ENCODE measurements at places on chromosomes 4 and X.

DNA sequence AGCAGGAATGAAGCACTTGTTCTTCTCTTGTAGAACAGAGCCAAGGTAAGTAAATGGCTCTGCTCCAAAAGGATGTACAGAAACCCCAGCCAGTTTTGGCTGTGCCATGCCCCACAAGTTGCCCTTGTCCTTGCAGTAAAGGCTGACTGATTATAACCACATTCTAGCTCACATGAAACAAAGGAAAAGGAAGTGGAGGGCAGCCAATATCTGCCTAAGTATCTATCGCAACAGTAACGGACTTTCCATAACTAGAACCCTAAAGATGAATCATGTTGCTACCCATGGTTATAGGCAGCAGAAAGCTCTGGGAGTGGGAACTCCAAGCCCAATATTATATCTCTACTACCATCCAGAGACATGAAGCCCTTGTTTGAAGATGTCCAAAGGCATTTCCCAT lies 95.7 kb downstream of the COMMD8 start:
- DNase-seq = no peak

DNA sequence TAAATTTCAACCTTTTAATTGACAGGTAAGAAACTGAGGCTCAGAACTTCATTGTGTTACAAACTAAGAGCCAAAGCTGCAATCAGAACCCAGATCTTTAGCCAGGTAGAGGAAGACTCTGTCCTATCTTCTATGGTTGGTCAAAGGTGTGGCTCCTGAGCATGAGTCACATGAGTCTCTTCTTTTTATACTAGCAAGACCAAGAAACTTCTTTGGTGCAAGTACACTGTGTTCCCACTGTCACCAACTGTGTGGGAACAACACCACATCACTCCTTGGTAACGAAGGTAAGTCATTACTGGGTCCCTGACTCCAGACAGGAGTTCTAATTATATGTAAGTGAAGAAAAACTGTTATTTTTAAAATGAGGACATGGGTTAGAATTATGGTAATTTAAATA lies 290.1 kb downstream of the INPP4B start:
- no peak for DNase-seq

DNA sequence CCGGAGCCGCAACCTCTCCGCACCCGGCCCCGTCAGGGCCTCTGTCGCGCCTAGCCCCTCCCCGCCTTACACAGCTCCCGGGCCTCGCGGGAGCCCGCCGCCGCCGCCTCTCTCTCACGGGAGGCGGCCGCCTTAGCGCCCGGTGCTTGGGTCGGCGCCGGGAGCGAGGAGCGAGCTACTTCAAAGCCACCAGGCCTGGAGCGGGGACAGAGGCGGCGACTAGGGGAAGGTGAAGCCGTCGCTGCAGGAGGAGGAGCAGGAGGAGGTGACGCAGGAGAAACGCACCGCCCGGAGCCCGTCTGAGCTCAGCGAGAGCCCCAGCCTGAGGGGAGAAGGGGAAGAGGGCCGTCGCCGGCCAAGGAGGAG lies 250 bp downstream of the USP9X start:
- no peak for DNase-seq

DNA sequence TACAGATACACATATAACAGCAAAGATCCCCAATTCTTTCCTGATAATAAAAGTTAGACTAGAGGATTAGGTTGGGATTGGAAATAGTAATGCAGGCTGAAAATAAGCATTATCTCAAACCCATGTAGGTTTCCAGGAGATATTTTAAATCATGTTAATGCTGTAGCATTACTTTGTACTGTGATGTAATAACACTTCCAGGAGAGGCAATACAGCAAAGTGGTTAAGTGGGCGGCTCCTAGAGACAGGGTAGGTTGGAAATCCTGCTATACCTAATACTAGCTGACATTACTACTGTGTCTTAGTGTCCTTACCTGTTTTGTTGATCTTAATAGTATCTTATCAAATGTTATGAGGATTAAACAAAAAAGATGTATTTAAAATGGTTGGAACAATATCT lies 9.6 kb downstream of the PAICS start:
- no peak for DNase-seq

- DNase-seq = no peak
Observed at GRCh38 chrX:133645256-133645655, 230.0 kb upstream of the GPC4 start.

GRCh38 chr4:98290511-98290910 lies 29.3 kb downstream of the RAP1GDS1 start:
- DNase-seq = no peak

DNA sequence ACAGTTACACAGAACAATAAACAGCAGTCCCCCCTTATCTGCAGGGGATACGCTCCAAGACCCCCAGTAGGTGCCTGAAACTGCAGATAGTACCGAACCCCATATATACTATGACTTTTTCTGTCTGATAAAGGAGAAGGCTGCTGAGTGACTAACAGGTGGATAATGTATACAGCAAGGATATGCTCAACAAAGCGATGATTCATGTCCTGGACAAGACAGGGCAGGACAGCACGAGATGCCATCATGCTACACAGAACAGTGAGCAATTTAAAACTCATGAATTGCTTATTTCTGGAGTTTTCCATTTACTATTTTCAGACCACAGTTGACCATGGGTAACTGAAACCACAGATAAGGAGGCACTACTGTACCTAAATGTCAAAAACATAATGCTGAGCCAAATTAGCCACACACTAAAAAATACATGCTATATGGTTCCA lies 76.1 kb downstream of the MANBA start:
- DNase-seq = no peak

DNA sequence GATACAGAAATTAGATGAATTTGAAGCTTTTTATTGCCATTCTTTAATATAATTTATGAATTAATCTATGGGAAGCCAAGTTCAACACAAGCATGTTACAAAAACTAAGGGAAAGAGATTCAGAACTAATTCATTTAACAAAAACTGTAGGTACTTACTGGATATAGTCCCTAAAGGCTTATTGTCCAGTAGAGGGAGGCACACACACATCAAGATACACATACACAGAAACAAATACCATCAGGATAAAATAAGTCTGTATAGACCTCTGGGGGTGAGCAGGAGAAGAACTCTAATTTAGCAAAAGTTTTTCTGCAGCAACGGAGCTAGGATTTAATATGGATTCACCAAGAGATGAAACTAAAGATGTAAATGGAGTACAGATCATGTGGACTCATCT lies 83.0 kb upstream of the IL13RA1 start:
- DNase-seq = no peak

- no peak for DNase-seq
Observed at GRCh38 chrX:39427492-39427891, 626.2 kb downstream of the MID1IP1 start.

DNA sequence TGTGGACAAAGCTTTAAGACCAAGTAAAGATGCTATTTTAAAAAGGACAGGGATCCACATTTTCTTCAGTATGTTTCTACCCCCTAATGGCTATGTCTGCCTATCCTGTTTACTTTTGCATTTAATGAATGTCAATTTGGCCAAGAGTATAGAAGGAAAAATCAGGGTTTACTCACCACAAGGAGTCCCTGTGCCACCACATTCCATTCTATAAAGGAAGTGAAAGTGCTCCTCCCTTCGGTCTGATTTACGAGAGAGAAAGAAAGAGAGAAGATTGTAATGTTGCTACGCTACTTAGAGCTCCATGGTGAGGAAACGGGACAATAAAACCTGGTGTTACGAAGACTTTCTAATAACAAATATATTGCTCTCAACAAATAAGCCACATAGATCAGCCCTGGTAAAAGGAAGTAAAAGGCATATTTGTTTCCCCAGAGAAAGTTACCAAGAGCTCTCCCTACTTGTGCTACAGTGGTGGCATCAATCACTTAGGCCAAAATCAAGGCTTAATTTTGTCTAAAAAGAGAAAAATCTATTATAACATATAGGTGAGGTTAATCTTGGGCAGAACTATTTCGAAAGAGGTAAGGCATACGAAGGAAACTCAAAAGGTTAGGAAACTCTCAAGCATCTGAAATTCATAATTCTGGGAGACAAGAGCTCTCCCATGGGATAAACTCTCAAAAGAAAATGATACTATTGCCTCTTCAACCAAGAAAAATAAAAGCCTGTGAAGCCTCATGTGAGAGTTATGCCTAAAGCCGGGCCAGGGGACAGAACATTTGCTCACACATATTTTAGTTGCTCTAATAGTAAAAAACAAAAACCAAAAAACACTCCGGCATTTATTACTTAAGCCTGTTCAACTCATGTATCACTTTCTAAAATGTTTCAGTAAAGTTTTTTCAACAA lies 29.5 kb downstream of the TAPT1 start:
- DNase-seq = peak; percentile 15

GRCh38 chrX:152025656-152026440 lies 51.4 kb upstream of the GABRE start:
- DNase-seq = no peak

- no peak for DNase-seq
Observed at GRCh38 chr4:73902038-73902637, 32.9 kb downstream of the CXCL1 start.

- DNase-seq = no peak
Observed at GRCh38 chrX:147069926-147070325, 255.4 kb upstream of the CXorf51A start.

DNA sequence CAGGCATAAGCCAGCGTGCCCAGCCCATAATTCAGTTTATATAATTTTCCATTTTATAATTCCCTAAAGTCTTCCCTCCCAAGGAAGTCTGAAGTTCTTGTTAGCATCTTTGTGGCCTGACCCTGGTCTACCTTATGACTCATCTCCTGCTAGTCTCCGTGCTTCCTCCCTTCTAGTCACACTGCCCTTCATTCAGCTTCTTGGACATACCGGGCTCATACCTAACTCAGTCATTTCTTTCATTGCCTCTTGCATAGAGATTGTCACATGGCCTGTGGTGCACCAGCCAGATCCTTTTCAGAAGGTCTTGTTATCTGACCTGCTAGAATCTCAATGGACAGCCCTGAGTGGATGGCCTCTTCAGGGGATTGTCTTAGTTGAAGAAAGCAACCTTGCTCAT lies 22.8 kb upstream of the MAML3 start:
- no peak for DNase-seq

DNA sequence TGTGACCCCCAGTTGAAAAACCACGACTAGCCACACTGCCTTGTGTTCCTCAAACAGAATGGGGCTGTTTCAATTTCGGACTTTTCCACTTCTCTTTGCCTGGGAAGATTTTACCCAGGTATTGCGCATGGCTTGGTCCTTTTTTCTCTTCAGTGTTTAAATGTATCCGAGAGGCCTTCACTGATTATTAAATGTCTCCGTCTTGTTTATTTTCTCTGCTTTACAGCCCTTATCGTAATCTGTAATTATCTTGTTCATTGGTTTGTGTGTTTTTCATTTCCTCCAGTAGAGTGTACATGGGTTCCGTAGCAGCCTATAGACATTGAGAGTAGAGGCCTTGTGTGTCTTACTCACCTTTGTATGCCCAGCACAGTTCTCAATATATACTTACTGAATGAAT lies 2.4 kb downstream of the MOSPD2 start:
- DNase-seq = no peak

GRCh38 chr4:143240939-143241679 lies 56.4 kb downstream of the USP38 start:
- no peak for DNase-seq

DNA sequence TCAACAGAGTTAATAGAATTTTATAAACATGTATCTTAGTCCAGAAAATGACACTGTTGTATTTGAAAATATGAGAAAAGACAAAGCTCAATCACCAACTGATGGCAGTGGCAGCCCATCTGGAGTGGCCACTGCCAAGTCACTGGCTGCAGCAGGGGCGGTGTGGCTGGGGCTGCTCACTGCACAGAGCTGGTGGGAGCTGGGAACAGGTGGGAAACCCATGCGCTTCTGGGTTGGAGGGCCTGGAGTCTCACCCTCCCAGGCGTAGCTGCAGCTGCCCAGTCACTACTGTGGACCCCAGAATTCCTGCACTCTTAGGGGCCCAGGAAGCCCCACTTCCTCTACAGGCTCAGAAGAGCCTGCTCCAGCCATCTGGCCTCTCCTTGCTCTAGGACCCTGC lies 251.8 kb upstream of the NDST4 start:
- DNase-seq = no peak

DNA sequence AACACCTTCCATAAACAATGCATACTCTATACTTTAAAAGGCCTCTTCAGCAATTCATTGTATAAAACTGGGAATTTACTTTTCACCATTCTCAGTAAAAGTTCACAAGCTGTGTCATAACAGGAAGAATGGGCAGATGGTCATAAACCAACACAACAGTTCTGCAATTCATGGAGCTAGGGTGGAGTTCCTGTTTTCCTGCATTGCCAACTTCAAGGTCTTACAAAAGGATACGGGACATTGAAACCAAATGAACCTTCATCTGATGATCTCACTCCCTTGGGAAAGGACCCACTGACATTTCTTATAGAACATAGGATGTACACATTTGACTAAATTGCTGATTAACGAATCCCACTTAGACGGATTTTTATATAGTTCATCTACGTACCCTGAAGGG lies 4.1 kb downstream of the KDR start:
- DNase-seq = no peak

- DNase-seq = no peak
Observed at GRCh38 chr4:91359041-91360031, 944.4 kb upstream of the GRID2 start.

DNA sequence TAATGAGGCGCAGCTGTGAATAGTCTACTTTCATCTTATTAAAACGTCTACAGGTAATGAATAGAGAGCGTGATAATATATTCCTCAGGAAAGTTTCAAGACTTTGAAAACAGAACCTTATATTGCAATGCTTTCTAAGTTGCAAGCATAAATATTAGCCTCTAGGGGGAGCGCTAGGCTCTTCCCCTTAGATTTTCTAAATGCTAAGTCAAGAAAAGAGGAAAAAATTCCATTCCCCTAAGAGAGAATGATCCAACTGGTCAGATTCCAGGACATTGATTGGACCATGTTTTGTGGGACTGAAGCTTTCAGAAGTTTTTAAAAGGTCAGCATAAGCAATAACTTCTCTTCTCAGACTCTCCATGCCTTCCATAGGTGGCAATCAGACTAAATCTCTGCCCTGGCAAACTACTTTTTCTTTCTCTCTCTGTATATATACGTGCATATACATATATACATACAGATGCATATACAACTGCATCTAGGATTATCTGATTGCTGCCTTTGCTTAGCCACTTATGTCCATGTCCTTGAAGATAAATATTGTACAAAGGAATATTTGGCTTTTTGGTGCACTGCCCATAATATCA lies 492.9 kb downstream of the INPP4B start:
- DNase-seq = peak; percentile 24

DNA sequence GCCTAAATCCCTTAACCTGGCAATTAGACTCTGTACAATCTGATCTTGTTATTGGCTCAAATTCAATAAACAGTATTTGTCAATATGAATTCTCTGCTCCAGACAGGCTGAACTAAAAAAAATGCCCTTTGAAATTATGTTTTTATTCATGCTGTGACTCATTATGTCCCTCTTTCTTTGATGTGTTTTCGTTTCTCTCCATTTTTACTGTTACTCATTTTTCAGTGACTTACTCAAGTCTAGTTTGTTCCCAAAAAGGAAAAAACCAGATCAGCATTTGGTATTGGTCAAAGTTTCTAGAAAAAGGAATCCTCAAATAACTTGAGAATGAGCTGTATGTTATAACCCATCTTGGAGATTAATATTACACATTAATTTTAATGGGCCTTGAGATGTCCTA lies 40.4 kb downstream of the UNC5C start:
- no peak for DNase-seq
